ENCODE measurements at places on chromosomes 2 and 18. TPM values are rescaled to one million over a fixed set of nuclear protein-coding genes. Genes with fewer than 3 reads are reported as not detected.

Gene PRKAG3
- 9.9 TPM for total RNA-seq

Gene RNPEPL1
- 15.7 TPM for total RNA-seq

Gene SPC25
- total RNA-seq = 3.7 TPM

Gene SLC14A1
- total RNA-seq = 14.6 TPM

Gene GPR45
- total RNA-seq = not detected

Gene DLX1
- not detected for total RNA-seq

Gene XDH
- not detected for total RNA-seq

Gene B3GNT7
- total RNA-seq = 0.52 TPM

Gene MC5R
- 1.6 TPM for total RNA-seq

Gene NLRC4
- total RNA-seq = 1.6 TPM
